Fibroblast of skin of left quadriceps (primary cell): ENCODE measurements at places on chromosomes 5 and 9.

DNA sequence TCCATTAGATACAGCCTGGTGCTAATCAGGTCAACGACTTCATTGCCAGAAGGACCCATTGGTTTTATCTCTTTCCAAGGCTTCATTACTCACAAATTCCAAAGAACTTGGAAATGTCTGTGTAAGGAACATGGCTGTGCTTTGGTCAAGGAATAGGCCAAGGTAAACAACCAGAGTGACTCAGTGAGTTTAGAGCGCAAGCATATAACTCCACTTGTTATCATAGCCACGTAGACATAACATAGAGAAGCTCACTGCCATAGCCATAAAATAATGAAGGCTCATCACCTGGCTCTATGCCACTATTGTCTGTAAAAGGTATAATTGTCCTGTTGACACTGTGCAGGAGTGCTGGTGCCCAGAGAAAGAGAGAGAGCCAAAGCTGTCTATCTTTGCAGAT lies 139.3 kb upstream of the PLCXD3 start:
- no peak for DNase-seq

DNA sequence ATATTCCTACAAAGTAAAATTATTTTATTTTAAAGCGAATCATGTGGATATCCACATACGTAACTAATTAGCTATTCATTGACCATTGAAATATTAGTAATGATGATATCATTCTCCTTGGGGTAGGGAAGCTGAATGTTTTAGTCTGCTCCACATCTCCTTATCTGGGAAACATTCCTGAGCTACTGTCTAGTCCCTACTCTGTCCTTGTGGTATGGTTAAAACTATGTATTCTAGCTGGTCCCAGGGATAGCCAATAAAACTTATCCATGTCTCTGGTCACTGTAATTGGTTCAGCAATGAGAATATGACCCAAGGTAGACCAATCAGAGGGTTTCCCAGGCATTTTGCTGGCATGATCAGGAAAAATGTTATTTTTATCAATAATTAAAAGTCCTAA lies 76.0 kb upstream of the DAP start:
- DNase-seq: peak; percentile 21

DNA sequence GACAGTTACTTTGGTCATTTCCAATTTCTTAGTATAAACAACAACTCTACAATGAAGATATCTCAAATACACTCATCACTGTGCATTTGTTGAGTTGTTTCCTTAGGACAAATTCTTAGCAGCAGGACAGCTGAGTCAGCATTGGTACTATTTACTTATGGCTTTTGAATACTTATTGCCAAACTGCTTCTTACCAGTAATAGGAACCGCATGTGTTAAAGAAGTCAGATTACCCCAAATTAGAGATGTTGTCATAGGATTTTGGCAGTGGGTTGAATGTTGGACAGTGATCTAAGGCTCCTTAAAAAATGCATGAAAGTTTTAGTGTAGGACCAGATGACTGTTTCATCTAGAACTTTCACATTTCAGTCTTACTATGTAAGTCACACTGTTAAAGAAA lies 280.1 kb upstream of the DMRT1 start:
- peak; percentile 3 for DNase-seq

GRCh38 chr5:135966165-135966564 lies 11.4 kb upstream of the LECT2 start:
- DNase-seq: no peak

GRCh38 chr5:66553368-66553912 lies 42.8 kb upstream of the MAST4 start:
- no peak for DNase-seq

- DNase-seq: no peak
Observed at GRCh38 chr5:99835791-99836190, 699.4 kb upstream of the FAM174A start.

DNA sequence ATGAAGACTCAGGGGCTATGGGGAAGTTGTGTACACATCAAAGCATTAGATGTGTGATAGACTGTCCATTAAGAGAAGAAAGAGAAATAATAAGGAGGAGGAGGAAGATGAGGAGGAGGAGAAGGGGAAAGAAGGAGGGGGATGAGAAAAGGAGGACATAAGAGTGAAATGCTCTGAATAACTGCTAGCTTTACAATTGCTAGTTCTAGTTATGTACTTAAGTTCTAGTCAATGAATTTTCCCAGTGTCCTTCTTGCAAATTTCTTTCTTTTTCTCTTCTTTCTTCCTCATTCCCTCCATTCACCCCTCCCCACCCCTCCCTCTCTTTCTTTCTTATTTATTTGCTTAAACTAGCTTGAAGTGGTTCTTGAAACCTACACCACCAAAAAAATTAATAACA lies 534.9 kb upstream of the GRAMD2B start:
- DNase-seq: no peak

GRCh38 chr5:58544195-58544594 lies 38.7 kb upstream of the RAB3C start:
- no peak for DNase-seq
